ENCODE measurements at places on chromosomes 16 and 17.

- no peak for DNase-seq
Observed at GRCh38 chr16:50521246-50521900, 26.8 kb upstream of the NKD1 start.

DNA sequence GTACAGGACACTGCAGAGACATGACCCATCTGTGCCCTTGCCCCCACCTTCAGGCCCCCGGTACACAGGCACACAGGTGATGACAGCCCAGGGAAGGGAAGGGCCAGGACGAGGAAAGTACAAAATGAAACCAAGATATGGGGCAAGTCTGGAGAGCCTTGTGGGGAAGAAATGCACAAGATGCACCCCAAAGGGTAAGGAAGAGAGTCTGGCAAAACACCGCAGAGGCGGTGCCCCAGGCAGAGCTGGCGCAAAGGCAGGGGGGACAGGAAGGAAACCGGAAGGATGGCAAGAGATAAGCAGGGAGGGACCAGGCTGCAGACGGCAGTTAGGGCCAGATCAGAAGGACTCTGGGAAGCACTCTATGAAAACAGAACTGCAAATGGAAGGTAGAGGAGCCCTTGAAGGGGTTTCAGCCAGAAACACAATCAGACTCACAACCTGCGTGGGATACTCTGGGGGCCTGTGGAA, 81.4 kb downstream of the SLC39A11 start:
- no peak for DNase-seq

- DNase-seq = no peak
Observed at GRCh38 chr17:73452009-73452408, 140.2 kb upstream of the CDC42EP4 start.

DNA sequence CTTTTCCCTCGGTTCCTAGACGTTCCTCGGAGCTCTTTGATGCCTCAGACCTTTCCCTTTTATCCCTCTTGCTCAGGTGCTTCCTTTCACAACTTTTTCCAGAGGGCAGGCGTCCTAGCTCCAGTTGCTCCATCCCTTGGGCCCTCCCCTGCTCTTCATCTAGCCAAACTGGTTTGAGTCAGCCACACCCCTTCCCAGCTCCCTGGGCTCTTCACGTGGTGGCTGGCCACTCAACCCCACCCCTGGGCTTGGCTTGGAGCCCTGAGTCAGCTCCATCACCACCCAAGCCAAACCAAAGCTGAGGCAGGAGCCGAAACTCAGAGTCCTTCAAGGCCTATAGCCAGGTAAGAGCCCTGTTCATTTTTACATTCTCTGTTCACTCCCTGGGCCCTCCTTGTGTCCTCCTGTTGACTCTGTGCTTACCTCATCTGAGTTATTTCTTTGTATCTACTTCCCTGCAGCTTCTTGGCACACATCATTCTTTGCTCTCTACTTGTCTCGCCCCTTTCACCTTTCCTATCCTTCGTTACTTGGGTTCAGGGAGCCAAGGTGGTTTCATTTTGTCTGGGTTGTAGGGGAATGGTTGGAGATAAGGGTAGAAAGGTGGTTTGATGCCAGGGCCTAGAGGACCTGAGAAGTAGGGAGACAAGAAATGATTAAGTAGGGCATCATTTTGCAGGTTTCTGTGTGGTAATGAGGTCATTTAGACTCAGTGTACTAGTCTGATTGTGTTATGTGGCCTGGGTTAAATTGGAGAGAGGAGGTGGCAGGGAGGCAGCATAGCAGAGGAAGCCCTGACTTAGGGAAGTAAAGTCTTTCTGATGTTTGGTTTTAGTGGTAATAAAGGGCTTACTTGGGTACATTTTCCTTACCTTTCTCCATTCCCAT, 7.6 kb upstream of the PHKG2 start:
- no peak for DNase-seq

- peak; percentile 56 for DNase-seq
Observed at GRCh38 chr17:77769215-77769614, 189.3 kb upstream of the TNRC6C start.

DNA sequence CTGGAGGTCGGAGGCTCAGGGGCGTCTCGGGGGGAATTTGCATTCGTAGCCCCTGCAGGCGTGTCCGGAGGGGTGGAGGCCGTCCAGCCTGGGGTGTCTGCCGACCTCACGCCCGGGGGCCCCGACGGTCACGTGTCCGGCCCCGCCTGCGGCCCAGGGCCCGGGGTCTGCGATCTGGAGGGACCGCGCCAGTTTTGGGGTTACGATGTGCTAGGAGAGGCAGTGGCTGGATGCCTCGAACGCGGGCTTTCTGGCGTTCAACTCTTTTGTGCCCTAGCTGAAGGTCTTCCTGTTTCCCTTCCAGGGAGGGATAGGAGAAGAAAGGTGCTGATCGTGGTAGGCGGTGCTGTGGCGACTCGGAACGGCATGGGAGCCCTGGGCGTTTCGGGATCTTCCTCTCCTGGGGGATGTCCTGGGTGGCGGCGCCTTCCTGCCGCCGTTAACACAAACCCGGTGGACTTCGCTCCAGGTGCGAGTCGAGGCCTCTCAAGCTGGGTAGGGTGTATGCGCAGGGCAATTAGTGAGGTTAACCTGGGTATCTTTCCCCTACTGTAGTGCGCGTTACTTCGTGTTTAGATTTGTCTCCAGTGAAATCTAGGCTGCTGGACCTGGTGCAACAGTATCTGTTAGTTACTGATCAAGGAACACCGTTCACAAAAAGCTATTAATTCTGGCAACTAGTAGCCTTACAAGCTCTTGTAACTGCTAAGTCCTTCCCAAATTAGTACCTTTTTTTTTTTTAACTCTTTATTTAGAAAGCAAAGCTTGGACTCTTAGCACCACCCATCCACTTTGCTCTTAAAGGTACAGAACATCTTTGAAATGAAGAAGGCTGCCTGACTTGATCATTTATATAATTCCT, 1.3 kb downstream of the AKAP1 start:
- DNase-seq = peak; percentile 31

- DNase-seq = no peak
Observed at GRCh38 chr16:14121872-14122271, 50.8 kb downstream of the MRTFB start.

DNA sequence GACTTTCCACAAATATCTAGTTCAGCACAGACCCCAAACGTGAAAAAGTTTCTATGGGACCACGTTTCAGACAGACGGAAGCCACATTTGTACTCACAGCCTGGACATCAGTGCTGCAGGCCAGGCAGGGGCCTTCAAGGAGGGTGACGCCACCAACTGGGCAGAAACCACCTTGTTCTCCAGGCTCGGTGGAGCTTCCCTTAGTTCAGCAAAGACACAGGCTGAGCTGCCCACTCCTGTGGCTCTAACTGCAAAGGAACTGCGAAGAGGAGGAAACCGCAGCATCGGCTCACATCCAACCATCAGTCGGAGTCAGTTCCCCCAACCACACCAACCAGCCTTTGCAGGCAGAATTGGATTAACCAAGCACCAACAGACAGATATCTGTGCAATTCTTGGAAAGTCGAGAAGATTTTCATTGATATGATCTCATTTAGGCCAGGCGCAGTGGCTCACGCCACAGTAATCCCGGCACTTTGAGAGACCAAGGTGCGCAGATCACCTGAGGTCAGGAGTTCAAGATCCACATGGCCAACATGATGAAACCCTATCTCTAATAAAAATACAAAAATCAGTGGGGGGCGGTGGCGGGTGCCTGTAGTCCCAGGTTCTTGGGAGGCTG, 73.3 kb upstream of the CNEP1R1 start:
- DNase-seq = no peak

- DNase-seq = no peak
Observed at GRCh38 chr16:13254998-13255614, 353.7 kb downstream of the SHISA9 start.

DNA sequence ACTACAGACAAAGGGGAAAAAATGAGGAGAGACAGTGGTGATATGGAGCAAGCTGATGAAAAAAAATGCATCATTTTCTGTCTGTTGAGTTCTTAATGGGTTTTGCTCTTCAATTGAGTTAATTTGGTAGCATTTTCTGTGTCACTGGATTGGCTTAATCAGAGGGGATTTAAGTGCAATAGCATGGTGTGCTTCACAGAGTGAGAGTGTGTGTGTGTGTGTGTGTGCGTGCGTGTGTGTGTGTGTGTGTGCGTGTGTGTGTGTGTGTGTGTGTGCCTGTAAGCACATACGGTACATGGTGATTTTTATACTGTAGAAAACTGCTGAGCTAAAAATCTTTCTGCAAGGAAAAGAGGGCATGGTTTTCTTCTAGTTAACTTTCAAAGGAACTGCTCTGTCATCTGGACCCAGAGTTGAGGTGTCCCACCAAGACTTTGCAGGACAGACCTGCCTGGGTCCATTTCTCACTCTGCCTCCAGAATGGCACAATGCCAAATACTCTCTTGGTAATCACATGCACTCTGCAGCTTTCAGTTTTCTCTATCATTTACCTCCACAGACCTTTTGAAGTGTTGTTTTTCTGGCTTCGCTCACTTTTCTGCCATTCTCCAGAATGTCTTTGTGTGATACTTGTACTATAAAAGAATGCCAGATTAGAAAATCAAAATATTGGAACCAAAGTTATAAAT, 952.6 kb upstream of the SOX9 start:
- DNase-seq = peak; percentile 8

- DNase-seq = no peak
Observed at GRCh38 chr16:74865922-74866598, 91.4 kb upstream of the FA2H start.

GRCh38 chr17:19347323-19348080, 15.0 kb downstream of the B9D1 start:
- no peak for DNase-seq

- DNase-seq = no peak
Observed at GRCh38 chr17:15278924-15279477, 13.9 kb upstream of the PMP22 start.

- no peak for DNase-seq
Observed at GRCh38 chr17:29043539-29044145, 701 bp downstream of the PIPOX start.

- no peak for DNase-seq
Observed at GRCh38 chr16:30539000-30539964, 4.6 kb upstream of the ZNF747 start.

- DNase-seq = no peak
Observed at GRCh38 chr17:6867849-6868248, 36.3 kb upstream of the TEKT1 start.

DNA sequence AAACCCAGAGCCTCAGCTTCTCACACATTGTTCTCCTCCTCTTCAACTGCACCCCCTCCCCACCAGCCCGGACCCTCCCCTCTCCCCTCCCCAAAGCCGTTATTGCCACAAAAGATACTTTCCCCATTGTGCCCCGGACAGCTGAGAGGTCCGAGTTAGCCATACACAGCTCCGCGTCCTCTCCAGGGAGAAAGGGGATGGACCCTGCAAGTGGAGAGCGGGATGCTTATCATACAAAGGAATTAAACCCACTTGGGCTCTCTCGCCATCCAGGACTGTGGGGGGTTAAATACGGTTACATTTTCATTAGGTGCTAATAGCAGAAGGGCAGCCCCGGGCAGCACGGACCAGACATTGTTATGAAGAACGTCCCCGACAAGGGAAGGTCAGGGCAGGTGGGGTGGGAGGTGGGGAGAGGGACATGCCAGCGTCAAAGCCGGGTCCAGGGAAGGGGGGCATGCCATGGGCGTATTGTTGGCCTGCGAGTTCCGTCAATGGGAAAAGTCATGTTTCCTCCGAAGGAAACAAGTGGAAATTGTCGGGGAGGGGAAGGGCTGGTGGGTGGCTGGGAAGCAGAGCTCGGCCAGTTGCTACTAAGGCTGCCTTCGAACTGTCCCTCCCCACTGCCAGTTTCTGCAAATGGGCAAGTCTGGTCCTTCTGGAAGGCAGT, 99.1 kb downstream of the SOX9 start:
- DNase-seq = no peak
